ENCODE measurements at places on chromosomes 16 and 17.

DNA sequence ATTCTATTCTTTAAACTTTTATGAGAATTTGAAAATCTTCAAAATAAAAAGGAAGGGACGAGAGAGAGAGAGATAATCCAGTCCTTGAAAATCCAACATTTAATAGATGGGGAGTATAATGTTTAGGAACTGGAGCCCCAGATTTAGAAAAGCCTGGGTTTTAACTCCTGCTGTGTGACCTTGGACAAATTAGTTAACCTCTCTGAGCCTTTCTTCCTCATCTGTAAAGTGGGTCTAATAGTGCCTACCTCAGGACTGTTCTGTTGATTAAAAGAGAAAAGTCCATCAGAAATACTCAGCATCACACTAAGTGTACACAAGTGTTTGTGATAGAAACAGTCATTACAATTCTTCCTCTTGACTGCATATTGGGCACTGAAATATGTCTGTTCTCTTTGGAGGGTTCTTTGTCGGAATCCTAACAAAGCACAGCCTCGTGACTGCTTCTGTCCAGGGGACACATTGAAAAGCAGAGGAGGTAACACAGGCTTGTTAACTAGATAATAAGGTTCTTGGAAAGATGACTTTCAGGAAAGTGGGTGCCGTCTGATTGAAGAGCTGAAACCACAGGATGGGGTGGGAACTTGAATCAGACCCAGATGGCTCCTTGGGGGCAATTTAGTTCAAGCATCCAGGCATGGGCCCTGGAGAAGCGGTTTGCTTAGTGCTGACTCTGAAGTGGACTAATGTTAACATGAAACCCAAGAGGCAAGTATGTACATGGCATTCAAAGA, 128.2 kb downstream of the CLEC16A start:
- no peak for DNase-seq

DNA sequence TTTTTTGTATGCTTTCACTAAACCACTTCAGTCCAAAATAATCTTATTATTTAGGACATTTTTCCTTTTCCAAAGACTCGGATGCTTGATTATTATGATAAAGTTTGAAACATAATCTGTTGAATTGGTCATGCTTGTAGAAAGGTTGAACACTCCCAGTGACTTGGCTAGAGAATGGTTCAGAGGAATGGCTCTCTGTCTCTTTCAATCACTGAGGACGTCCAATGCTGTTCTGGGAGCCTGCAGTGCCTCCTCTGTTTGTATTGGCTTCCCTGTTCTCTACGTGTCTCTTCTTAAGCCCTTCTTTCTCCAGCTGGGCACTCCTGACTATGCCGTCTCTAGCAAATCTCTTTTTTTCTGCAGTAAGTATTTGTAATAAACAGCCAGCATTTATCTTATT, 369.0 kb upstream of the DYNLRB2 start:
- DNase-seq, result no peak

DNA sequence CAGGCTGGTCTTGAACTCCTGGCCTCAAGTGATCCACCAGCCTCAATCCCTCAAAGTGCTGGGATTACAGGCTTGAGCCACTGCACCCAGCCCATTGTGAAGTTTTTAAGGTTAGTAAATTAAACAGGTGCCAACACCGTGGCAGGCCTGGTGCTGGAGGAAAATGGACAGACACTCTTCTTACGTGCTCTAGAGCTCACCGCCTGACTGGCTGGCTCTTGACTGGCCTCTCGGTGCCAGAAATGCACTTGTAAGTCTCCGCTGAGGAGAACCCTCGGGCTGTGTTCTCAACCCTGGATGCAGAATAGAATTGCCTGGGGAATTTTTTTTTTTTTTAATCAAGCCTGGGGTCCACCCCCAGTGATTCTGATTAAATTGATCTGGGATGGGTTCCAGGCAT, 10.3 kb upstream of the HAS3 start:
- no peak for DNase-seq

GRCh38 chr17:6070430-6070912, 292 bp downstream of the WSCD1 start:
- DNase-seq, result no peak

DNA sequence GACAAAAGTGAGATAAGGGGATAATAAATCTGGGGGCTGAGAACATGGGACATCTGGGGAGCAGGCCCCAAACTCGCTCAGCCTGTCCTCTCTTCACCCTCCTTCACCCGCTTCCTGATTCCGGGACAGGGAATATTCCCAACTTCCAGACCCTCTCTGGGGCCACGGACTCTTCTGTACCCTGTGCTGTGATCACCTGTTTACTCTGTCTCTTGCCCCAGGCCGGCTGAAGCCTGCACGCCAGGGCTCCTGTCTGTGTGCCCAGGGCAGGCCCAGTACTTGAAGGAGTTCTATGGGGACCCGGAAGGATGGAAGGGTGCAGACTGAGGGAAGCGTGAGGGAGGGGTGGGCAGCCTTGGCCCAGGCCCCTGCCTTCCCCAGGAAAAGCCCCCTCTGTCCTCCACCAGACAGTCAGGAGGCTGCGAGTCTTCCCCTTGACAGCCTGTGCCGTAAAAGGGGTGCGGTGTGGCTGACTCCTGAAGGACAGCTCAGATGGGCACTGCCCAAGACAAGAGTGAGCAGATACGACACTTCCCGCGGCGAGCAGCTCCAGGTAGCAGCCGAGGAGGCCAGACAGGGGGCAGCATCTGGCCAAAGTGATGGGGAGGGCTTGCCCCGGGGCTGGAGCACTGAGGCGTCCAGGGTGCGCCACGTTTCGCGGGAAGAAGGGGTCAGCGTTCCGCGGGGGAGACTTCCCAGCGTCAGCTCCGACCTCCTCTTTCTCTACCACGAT, 1.0 kb upstream of the CCNF start:
- no peak for DNase-seq
